ENCODE measurements at places on chromosomes 12 and 14.

- DNase-seq: peak; percentile 16
Measured at GRCh38 chr14:33432407-33433023, 493.8 kb downstream of the NPAS3 start.

DNA sequence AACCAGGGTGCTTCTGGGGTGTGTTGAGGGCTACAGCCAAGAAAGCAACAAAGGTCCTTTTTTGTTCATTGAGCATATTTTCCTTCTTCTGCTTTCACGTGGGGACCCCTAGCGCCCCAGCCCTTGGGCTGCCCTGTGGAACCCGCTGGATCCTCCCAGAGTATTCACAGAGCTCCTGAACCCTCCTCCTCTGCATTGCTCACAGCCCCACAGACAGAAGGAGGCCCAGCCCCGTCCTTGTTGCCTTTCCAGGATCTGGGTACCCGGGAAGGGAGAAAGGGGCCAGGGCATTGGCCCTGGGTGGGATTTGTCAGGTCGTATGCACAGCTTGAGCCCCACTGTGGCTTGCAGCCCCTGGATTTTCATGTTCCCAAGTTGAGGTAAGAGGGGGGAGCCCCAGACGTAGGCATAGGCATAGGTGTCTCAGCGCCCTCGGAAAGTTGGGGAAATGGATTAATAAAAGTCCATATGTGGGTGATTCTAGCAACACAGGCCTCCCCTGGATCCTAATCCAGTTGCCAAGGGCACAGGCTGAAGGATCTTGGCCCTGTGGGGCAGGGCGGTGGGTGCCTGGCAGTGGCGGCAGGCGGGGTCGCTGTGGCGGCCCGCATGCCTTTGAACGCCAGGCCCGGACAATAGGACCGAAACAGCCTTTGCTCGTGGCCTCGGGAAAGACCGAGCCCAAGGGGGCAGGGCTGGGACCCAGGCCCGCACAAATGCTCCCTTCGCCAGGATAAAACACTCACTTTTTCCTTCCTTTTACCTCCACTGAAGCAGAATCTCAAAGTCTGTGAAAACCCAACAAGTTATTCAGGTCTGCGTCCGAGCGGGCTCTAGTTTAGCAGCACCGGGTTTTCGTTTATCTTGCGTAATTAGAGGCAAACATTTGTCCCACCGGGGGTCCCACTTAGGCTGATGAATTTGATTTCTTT is 3.0 kb upstream of the HOXC10 start:
- DNase-seq: no peak

- DNase-seq: no peak
Measured at GRCh38 chr14:100083706-100084105, 18.5 kb downstream of the EVL start.

- no peak for DNase-seq
Measured at GRCh38 chr12:117437516-117438255, 76.3 kb upstream of the NOS1 start.

- no peak for DNase-seq
Measured at GRCh38 chr12:22215467-22216253, 118.8 kb downstream of the ST8SIA1 start.

DNA sequence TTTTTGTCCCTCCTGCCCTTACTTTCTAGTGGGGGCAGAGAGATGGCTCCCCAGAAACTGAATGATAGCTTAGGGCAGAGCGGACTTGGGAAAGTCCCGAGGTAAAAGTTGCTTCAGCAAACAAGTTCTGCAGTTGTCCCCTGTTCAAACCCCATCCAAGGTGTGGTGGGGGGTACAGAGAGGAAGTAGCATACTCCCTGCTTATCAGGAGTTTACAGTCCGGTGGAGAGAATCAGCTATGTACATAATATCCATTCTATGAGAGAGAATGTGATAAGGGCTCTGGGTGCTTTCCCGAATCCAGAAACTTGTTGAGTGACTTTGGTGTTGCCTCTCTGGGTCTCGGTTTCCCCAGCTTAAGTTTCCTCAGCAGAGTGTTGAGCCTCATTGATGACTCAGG is 40.4 kb upstream of the VRK1 start:
- no peak for DNase-seq

DNA sequence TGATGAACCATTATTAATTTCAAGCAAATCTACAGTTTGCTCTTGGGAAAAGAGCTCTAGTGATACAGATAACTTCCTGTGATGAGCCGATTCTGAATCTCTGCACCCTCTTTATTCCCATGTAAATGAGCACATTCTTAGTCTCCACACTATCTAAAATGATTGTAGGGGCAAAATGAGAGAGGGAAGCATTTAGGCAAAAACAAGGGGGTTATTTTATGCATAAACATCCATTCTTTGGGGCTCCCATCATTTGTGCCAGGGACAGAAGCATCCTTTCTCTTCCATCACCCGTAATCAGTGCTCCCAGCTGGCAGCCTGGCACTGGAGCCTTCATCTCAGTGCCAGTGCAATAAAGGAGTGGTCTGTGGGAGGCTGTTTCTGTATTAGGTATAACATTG is 1.7 kb upstream of the GPD1 start:
- no peak for DNase-seq

DNA sequence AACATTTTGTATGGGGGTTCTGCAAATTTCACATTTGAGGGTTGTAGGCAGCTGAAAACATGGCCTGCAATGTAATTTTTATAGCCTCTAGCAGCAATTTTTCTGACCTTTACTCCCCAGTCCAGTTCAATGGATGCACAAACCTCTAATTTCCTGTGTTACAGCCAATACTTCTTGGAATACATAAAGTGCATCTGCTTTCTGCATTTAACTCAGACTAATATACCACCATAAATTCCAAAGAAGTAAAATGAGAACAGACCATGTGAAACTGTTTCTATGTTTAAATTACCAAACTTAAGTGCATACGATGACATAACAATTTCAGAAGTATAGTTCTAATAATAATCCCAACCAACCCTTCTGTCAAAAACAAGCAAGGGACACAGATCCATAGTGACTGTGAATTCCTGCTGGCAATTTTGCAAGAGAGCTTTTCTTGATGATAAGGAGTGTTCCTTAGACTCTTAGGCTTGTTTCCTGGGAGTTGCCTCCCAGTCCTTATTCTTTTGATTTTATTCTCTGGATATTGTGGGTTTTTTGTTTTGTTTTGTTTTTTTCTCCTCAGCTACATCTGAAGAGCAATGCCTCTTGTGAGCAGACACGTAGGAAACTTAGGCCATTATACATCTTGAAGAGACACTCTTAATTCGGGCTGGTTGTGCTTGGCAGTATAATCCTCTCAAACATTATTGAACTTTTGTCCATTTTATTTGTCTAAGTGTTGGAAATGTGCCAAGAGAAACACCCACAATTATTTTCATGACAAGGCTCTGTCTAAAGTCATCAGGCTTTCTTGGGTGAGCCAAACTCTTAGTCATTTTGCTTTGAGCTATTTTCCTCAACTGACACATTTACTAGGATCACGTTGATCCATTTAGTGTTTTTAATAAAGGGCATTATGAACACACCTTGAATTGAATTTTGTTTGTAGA is 51.3 kb upstream of the RERGL start:
- no peak for DNase-seq

GRCh38 chr14:40989260-40989659 is 617.4 kb upstream of the LRFN5 start:
- DNase-seq: no peak

DNA sequence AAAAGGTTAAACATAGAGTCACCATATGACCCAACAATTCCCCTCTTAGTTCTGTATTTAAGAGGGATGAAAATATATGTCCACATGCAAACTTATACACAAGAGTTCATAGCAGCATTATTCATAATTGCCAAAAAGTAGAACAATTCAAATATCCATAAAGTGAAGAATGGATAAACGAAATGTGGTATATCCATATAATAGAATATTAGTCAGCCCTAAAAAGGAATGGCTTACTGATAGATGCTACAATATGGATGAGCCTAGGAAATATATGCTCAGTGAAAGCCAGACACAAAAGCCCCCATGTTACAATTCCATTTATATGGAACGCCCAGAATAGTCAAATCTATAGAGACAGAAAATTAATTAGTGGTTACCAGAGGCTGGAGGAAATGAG is 44.1 kb upstream of the RIN3 start:
- DNase-seq: no peak

DNA sequence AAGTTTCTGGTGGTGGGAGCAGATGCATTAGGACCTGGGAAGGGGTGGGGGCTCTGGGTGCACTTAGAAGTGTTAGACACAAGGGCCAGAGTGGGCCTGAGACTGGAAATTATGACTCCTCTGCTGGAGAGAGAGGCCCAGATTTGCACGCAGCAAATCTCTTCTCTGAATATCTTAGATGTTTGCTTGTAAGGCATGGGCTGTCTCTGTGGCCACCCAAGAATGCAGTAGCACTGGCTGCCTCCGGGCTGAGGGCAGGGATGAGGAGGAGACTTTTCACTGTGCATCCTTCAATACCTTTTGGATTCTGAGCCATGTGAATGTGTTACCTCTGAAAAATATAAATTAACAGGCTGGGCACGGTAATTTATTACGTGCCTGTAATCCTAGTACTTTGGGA is 14.0 kb upstream of the RABGGTA start:
- DNase-seq: no peak

DNA sequence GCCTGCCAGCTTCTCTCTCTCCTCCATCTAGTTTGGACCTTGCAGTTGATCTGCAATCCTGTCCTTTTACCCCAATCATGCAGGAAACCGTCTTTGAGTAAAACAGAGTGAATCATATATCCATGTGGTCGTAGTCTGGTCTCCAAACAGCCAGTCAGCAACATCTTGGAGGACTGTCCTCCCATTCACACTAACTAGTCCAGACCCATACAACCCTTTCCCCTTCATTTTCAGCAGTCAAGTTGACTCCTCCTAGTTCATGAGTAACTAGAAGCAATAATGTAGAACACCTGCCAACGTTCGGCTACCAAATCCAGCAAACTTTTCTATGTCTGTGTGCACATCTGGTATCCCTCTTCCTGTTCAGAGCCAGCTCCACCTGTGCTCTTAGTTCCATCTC is 10.8 kb upstream of the BIN2 start:
- no peak for DNase-seq

GRCh38 chr14:101521473-101521915 is 39.8 kb upstream of the DIO3 start:
- DNase-seq: no peak

DNA sequence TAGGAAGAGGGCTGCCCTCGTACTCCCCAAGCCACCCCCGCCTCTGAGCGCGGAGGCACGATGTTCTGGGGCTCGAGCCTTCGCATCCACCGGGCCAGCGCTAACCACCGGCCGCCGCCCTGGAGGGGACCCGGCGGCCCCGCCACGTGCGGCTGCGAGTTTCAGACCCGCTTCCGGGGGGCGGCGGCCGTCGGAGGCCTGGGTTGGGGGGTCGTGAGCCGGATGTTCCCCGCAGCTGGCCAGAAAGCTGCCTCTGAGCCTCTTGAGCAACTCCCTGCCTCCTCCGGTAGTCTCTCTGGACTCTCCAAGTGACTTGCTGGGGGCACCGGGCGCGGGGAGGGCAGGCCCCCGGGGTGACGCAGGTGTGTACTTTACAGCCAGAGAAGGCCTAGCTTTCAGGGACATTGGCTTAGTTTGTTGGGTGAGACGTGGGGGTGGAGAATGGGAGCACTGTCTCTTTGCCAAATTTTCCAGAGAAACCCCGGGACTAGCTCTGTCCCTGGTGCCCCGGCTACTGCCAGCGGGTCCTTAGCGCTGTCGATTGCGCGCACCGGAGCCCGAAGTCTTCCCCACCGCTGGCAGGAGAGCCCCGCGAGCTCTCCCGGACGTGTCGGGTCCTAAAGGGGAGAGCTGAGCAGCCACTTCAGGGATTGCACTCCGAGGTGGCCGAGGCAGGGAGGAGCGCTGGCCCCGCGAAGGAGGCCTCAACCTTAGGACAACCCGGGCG is 15.6 kb downstream of the OTX2 start:
- DNase-seq: no peak

DNA sequence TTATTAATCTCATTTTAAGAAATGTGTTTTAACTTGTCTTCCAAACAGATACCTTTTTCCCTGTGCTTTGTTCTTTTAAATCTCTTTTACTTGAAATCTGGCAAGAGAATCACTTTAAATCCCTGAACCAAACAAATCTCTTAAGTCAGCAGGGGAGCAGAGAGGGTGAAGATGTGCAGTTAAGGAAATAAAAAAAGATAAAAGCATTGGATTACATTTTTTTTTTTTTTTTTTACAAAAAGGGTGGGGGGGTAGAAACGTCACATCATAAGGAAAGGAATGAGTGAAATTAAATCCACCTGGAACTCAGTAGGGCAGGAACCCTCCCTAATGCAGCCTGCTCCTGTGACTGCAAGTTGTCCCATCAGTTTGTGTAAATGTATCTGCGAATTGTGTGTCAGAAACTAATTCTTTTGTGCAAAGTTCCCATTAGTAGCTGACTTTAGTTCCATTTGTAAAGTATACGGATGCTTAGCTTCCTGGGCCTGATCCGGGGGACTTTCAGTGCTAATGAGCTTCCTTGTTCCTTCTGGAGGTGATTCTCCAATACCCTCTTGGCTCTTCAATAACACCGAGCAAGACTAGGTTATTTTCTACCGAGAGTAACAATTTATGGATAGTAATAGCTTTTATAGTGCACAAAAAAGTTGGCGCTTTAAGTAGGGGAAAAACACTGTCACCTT is 1.5 kb downstream of the TTC6 start:
- no peak for DNase-seq

DNA sequence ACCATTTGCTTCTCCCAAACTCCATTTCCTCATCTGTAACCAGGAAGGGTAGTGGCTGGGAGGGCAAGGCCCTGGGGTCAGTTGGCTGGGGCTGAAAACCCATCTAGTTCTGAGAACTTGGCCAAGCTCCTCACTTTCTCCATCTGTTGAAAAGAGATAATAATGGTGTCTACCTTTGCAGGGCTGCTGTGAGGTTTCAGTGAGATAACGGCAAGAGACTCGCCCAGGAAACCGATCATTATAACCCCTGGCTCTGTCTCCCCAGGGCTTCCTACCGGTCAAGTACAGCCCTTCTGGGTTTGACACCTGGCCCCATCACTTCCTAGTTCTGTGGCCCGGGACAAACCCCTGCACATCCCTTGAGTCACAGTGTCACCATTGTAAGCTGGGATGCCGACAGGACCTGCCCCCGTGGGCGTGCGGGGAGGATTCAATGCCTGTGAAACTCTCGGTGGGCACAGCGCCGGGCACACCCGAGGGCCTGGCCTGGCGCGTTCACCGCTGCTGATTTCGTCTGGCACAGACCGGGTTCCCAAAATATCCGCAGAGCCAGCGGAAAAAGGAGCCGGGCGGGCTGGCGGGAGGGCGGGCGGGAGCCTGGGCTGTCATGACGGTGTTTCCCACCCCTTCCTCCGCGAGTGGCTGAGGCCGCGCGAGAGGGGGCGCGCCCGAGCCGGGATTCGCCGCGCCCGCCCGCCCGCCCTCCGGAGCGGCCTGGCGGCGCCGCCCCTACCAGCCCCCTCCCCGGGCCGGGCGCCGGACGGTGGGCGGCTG is 4.4 kb downstream of the KMT5A start:
- DNase-seq: no peak

DNA sequence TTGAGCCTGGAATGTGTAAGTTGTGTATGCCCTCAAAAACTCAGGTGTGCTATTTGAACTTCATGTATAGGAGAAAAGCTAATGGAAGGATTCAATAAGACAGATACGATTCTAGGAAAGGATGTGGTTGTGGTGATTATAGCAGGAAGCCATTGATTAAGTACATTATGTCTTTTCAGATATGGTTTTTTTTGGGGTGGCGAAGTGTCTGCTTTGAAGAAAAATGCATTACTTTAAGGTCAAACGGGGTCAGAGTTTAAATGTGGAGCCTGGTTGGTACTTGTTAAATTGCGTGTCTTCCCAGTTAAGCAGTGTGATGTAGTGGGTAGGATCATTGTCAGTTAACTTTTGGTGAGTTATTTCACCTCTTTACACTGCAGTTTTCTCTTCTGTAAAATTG is 13.0 kb upstream of the NUP107 start:
- DNase-seq: no peak

- no peak for DNase-seq
Measured at GRCh38 chr14:71441126-71441525, 491.1 kb upstream of the RGS6 start.
